ENCODE measurements at places on chromosomes 7 and 10.
A peak's percentile ranks its signal among the peaks of the same experiment; 100 is the strongest.

DNA sequence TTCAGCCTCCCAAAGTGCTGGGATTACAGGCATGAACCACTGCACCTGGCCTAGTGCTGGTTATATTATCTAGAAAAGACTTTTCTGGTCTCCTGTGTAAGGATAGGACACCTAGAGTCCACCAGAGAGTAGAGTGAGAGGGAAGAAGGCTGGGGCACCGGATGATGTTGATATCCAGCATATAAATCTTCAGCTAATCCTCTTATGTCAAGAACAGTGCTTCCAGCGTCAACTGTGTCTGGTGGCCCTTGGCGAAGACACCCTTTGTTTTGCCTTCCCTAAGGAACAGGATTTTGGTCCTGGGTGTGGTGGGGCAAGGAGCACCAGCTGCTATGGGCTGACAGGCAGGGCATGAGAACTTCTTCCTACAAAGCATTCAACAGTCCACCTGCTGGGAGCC is 16.3 kb upstream of the INMT start:
- DNase-seq = no peak

DNA sequence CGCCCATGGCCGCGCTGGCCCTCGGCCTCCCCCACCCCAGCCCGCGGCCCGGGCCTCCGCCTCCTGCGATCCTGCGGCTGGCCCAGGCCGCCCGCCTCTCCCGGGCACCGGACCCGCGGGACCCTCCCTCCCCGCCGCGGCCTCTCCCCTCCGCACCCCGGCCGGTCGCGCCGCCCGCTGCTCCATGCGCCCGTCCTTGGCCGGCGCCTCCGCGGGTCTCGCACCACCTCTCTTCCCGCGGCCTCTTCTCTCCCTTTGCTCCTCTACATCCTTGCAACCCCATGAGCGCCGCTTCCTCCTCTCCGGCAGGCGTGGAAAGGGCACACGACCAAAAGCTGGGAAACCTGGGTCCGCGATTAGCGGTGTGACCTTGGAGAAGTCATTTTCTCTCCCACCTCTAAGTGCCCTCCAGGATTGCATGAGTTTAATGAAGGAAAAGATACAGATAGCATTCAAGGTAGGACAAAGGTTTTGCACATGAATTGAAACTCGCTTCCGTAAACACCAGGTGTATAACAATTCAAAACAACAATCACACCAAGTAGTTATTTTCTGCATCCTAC is 448 bp upstream of the SRPK2 start:
- DNase-seq = peak; percentile 44

GRCh38 chr7:3835109-3835508 is 534.1 kb downstream of the SDK1 start:
- DNase-seq = no peak

- no peak for DNase-seq
Observed at GRCh38 chr7:157248659-157249058, 88.1 kb upstream of the DNAJB6 start.

DNA sequence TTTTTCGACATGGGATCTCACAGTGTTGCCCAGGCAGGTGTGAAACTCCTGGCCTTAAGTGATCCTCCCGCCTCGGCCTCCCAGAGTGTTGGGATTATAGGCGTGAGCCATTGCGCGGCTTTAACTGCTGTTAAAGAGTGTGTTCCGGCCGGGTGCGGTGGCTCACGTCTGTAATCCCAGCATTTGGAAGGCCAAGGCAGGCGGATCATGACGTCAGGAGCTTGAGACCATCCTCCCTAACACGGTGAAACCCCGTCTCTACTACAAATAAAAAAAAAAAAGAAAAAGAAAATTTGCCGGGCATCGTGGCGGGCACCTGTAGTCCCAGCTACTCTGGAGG is 1.1 kb downstream of the RABGEF1 start:
- DNase-seq = no peak

DNA sequence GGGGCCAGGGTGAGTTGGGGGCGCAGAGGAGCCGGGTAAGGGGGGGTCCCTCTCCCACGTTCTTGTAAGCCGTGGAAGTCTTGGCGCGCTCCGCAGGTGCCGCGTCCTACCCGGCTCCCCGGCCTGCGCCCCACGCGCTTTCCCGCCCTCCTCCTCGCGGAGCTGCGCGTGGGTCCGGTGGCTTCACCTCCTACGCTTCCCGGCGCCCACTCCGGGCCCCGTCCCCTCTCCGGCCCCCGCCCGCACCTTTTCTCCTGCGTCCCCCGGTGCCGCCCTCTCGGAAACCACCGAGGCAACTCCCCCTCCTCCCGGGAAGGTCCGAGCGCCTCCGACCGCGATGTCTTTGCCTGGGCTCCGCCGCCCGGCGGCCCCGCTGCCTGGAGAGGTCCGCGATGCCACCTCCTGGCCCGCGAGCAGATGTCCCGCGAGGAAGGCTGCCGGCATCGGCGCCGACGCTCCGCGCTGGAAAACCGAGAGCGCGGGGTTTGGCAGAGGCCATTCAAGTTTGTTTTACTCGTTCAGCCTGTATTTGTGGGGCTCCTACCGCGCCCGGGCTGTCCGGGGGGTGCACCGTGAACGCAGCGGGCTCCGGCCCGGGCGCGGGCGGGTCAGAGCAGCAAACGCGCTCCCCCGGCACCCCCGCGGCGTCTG is 2.4 kb upstream of the NKX6-2 start:
- peak; percentile 20 for DNase-seq

GRCh38 chr10:52249850-52250395 is 64.2 kb upstream of the DKK1 start:
- DNase-seq = no peak

DNA sequence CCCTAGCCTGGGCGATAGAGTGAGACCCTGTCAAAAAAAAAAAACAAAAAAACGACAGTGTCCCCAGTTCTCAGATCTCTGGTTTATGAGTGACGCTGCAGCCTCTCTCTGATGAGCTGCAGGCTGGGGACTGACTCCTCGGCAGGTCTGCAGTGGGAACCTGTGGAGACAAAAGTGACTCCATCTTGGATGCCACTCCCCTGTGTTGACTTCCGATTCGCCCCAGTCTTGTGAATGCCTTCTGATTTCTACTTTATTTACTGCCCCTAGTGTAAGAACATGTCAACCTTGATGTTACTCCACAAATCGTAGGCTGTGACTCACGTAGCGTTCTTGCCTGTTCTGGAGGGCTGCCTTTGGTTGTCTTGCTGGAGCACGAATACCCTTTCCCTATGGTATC is 6.2 kb downstream of the TACR2 start:
- DNase-seq = no peak
